ENCODE measurements at places on chromosomes 3 and 15.

DNA sequence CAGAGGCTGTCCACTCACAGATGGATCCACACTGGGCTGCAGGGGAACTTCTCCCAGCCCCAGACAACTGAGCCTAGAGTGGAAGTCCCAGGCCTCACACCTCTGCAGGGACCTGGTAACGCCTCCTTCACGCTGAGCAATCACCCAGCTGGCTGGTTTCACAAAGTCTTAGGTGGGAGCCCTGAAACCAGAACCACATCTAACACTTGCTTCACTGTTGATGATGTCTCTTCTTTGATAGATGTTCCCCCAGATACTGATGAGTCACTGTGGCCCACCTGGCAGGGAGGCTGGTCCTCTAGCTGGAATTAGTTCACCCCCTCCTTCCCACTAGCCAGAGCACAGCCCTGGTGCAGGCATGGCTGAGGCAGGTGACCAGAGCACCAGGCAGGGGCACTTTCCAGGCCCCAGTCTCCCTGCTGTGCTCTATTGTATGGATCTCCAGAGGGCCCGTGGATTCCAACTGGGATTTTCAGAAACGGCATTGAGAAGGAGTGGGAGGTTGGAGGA lies 33.5 kb downstream of the MYL3 start:
- DNase-seq = no peak

GRCh38 chr3:41673650-41674049 lies 288.3 kb downstream of the ULK4 start:
- no peak for DNase-seq

- DNase-seq = no peak
Measured at GRCh38 chr3:52816199-52816598, 14.3 kb downstream of the ITIH4 start.

DNA sequence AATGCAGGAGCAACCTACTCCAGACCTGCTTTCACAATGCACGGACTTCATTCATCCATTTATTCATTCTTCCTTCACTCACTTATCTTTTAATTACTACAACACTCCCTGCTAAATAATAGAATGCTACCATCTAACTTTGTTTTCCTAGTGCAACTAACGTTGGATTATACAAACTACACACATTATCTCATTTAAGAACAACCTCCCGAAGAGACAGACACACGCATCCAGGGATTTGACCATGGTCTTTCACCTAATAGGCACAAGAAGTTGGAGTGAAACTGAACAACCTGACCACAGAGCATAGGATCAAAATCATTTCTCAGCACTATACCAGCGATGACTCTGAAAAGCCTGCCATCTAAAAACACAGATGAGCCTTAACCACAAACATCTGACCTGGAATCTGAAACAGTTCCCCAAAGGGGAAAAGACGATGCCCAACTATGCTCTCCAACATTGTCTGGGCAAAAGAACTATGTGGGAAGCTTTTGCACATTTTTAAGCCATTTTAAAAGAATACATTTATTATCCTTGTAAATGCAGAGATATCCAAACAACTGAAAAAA lies 21.0 kb downstream of the ZNF385D start:
- no peak for DNase-seq

DNA sequence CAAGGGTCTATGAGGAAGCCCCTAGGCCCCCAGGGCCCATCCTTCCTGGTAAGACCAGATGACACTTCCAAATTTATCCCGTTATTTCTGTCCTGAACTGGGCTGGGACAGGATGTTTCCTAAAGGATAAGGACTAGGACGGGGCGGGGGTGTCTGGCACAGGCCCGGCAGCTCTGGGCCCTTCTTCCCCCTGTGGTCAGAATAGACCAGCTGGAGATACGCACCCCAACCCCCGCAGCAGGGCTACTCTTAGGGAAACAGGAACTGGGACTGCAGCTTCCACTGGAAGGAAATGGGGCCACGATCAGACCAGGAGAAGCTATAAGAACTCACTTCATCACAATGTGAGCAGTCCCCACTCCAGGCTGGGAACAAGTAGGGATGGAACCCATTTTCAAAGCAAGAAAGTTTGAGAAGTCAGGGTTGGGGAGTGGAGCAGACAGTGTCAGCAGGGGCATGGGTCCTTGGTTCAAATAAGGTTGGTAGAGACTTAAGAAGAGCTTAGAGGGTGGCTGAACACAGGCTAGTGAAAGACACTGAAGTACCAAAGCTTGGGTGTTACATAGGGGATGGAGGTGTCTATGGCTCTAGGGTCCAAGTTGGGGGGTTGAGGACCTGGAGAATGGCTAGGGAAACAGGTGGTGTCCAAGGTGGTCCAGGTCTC lies 1.1 kb downstream of the NCKIPSD start:
- DNase-seq = no peak

Data from cerebellum (tissue), 4 donors.